Coronary artery (tissue), 2 donors: ENCODE measurements at places on chromosomes 3 and 15.

DNA sequence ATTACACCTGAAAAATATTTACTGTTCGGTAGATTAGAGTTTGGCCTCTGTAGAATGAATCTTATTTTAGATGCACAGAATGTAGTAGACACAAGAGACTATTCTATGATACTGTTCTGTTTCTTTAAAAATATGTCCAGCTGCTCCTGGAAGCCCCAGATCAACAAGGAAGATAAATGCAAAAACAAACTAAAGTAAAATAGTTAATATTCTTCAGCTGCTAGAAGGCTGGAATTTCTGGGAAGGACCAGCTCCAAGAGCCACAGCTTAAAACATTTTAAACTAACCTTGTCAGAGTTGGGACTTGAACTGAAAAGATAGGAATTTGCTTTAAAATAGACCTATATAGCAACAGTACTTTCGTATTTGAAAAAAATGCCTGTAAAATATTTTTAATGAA, 277.9 kb downstream of the PTPRG start:
- no peak for DNase-seq

DNA sequence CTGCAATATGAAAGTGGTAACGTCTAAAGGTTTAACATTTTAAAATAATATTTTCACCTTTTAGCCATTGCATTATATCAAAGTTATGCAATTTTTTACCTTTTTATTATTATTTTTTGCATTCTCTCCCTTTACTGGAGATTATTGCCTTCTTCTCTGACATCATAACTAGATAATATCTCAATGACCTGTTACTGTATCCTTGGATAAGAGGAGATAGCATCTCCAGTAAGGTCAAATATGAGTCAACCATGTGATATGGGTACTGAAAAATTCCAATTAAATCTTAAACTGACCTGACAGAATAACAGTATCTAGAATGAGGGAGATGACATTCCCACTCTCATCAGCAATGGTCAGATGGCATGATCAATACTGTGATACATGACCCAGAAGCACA, 108.3 kb downstream of the ZBTB20 start:
- DNase-seq, result no peak

DNA sequence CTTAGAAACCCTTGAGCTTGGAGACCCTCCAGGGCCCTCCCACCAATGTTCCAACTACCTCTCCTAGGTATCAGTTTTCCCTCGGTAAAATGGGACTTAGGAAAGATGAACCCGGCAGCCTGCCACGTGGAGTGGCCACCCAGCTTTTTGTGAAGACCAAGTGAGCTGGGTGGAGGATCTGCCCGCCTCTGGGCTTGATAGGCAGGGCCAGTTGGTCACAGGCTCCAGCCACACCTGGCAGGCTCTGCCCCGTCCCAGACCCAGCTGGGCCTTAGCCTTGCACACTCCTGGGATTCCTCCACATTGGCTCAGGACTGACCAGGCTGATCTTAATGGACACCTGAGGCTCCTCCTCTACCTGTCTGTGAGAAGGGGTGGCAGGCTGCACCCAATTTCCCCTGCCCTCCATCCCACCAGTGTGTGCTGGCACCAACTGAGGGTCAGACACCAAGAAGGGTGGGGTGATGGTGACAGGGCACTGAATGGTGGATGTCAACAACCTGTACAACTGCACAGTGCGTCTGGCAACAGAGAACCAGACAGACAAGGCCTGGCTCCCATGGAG, 761 bp upstream of the GRIP2 start:
- no peak for DNase-seq

GRCh38 chr3:122794779-122795673, at the start of gene SLC49A4:
SLC49A4 (plus strand) TSS chr3:122795069; CDS start chr3:122795193, 124 bp downstream.
- DNase-seq, result peak; percentile 83

GRCh38 chr3:151460774-151461450, at the start of gene IGSF10:
IGSF10 (minus strand) TSS chr3:151461061; CDS start chr3:151458709, 2,352 bp downstream.
- DNase-seq, result no peak

GRCh38 chr15:25173241-25174028, 218.6 kb downstream of the SNRPN start:
- no peak for DNase-seq

GRCh38 chr3:100245927-100246326, 14.9 kb upstream of the TBC1D23 start:
- no peak for DNase-seq

DNA sequence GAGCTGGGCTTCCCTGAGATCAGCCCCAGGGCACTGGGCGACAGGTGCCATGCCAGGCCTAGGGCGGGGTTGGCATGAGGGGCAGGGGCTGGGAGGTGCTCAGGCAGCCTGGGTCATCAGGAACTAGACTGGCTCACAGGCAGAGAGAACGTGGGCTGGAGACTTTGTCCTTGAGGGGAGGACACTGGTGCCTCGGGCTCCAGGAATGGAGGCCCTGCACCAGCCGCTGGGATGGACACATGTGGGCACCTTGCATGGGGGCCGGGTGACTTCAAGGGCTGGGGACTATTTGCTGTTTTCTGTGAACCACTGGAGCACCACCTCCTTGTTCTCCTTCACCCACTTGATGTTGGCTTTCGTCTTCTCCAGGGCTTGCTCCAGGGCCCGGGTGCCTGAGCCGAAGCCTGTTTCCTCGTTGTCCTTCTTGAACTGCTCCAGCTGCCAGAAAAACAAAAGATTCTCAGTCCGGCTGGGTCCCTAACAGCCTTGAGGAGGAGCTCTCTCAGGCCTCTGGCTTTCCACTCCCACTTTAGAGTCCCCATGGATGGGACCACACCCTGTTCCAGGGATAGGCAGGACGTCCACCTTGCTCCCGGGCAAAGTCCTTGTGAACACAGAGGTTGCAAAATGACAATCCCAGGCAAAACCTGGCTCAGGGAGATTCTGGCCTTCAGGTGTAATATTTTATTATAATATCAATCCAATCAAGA, 9.1 kb downstream of the MESP2 start:
- no peak for DNase-seq

GRCh38 chr15:42719043-42719442, 17.9 kb downstream of the CDAN1 start:
- no peak for DNase-seq

DNA sequence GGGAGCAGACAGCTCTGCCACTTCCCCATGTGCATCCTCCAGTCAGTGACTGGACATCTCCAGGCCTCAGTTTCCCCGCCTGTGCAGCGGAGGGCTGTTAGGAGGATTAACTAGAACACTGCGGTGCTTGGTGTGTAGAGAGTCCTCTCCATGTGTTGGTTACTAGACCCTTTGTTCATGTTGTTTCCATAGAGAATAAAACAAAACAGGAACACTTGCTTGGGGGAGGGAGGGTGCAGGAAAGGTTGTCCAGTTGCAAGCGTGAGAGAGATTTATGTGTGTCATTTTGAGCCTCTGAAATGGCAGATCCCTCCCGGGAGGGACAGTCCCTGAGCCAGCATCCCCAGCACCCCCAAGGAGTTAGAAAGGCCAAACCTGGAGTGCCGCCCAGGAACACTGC, 184.0 kb upstream of the LYSMD4 start:
- no peak for DNase-seq

GRCh38 chr3:43373560-43373928, 87.2 kb downstream of the SNRK start:
- no peak for DNase-seq

- DNase-seq, result no peak
These were observed 8.3 kb upstream of the POLR2M start for GRCh38 chr15:57698243-57698642.

DNA sequence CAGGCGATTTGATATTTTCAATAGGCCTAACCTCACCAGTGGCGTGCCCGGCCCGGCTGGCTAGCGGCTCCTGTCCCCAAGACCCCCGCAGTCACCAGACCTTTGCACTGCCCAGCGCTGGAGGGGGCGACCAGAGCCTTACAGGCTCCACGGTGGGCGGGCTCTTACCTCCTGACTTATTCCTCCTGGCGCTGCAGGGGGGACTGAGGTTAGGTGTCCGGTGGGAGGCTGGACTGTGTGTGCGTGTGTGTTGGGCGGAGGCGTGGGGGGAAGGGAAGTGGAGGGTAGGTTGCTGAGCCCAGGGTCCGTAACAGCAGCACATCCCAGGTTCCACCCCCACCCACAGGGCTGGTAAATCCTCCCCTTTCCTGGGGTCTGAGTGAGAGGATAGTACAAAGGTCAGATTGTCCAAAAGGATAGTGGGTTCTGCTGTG, 27.5 kb upstream of the THRB start:
- DNase-seq, result no peak

- peak; percentile 85 for DNase-seq
These were observed 634 bp downstream of the STAG1 start for GRCh38 chr3:136751316-136752171.

DNA sequence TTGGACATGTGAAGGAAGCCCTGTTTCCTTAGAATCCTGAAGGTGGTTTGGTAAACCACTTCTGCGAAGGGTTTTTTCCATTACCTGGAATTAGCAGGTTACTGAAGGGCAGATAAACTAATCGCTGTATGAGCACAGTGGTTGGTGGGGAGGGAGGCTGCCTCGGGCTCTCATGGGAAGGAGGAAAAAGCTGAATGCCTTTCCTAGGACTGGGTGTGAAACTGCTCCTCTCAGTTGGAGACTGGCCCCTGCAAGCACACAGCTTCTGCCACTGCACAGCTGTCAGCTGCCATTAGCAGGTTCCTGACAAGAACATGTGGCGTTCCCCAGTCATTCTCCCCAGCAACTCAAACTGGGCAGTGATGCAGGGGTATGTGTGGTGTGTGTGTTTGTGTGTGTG, 376.3 kb downstream of the GAP43 start:
- no peak for DNase-seq

GRCh38 chr15:41933771-41934170, 38.6 kb downstream of the EHD4 start:
- peak; percentile 75 for DNase-seq

GRCh38 chr3:5332270-5332956, 144.9 kb downstream of the EDEM1 start:
- no peak for DNase-seq

DNA sequence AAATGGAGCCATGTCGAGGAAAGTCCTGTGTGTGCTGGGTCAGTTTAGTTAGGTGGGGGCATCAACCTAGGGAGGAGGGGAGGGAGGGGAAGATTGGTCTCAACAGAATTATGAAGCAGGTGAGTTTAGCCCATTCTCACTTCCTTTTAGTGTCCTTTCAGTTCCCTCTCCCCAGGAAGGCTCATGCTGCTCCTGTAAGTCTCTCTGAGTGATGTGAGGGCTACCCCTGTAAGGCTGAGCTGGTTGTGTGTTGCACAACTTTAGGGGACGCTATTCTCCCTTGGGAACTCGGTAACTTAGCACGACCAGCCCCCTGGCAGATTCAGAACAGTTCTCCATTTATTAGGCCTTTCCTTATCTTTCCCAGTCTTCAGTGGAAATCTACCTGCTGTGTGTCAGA, 21.2 kb downstream of the IL5RA start:
- no peak for DNase-seq

GRCh38 chr15:57382215-57382614, 5.9 kb downstream of the CGNL1 start:
- no peak for DNase-seq

GRCh38 chr3:135690664-135691063, 274.9 kb upstream of the PPP2R3A start:
- DNase-seq, result no peak

GRCh38 chr3:70822669-70823068, 510.2 kb upstream of the MDFIC2 start:
- DNase-seq, result no peak

- no peak for DNase-seq
These were observed 855 bp upstream of the ABHD5 start for GRCh38 chr3:43689766-43690399.

DNA sequence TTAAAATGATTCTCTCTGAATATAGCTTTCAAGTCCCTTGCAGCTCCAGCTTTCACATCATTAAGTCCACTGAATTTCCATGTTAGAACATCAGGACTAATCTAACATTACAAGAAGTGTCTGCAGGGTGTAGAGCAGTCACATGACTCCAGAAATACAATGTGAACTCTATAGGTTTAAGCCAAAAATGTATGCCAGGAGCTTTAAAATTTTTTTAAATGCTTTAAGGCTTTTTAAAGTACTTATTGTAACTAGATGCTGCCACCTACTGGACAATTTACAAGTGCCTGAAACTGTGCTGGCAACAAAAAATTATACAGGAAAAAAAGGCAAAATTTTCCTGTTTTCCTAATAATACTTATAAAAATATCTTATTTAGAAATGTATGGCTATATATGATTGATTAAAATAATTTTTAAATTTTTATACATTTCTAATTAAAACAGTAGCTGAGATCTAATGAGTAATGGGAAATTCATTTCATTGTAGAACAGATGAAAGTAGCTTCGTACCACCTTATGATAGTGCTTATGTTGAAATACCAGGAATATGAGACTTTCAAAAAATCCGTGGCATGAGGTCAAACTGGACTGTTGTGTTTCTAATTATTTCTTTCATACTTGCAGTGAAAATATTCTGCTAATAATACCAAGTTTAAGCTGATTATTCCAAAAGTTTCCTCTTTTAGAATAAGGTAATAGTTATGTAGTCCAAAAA, 25.7 kb downstream of the FSIP1 start:
- no peak for DNase-seq

- no peak for DNase-seq
These were observed 102.8 kb downstream of the LPP start for GRCh38 chr3:188256758-188257157.

DNA sequence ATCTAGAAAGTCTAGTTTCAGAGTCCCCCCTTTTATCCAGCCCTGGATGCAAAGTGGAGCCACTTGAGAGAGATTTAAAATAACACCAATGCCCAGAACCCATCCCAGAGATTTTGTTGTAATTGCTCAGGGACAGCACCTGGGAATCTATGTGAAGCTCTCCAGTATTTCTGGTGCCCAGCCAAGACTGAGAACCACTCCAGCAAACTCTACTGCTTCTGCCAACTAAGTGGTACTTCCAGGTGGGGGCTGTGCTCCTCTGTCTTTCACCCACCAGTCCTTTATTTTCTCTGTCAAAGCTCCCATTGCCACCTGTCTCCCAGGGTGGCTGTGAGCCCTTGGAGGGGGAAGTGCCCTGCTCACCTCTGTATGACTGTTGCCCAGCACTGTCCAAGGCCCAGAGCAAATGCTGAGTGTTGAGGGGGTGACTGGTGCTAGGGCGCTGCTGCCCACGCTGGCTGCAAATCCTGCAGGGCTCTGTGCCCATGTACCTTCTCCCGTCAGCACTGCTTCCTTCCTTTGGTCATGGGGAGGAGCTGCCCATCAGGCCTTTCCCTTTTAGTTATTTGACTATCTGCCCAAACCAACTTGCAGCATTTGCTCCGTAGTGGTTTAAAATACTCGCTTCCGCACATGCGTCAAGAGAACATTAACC, 9.4 kb downstream of the CLSTN2 start:
- no peak for DNase-seq

DNA sequence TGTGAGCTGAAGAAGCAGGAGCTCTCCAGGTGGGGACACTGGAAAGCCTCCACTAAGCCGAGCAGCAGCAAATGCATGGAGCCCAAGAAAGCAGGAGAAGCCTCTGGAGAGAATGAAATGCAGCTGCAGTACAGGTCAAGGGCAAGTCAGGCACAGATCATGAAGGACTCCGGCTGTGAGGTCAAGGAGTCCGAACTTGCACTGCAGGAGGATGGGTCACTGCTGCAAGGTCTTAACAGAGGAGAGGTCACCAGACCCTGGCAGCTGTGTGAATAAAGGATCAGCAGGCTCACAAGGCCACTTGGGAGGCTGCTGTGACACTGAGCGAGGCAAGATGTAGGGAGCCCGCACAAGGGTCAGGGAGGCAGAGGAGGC, 24.7 kb upstream of the SLC41A3 start:
- DNase-seq, result peak; percentile 67
